ENCODE measurements at places on chromosomes 3 and 15.

DNA sequence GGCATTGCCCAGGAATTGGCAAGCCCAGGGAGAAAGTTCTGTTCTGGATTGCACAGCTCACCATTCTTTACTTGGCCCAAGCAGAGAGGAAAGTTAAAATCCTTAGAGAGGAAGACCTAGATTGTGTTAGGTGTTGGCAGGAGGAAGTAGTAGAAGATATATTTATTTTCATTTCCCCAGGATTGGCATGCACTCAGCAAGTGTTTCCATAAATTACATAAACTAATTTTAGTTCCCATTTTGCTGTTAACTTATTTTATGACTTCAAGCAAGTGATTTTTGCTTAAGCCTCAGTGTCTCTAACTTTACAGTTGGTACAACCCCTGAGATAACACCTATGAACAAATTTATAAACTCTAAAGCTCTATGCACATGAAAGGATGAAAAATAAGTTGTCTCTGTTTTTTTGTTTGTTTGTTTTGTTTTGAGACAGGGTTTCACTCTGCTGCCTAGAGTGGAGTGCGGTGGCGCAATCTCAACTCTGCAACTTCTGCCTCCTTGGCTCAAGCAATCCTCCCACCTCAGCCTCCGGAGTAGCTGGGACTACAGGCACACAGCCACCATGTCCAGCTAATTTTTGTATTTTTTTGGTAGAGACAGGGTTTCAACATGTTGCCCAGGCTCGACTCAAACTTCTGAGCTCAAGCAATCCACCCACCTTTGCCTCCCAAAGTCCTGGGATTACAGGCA lies 31.2 kb upstream of the TOP2B start:
- H3K27ac ChIP-seq = no peak overlapping the region
- no peaks in the 10 kb centered on the region for H3K4me1 ChIP-seq
- H3K27me3 ChIP-seq = no peaks in the 10 kb centered on the region
- H3K36me3 ChIP-seq = no peaks in the 10 kb centered on the region
- no peak overlapping the region for H3K4me3 ChIP-seq
- DNase-seq = no peak

GRCh38 chr15:70339571-70340493 lies 242.1 kb upstream of the TLE3 start:
- H3K27me3 ChIP-seq = no peaks in the 10 kb centered on the region
- H3K4me3 ChIP-seq = no peak overlapping the region
- no peak overlapping the region for H3K27ac ChIP-seq
- no peaks in the 10 kb centered on the region for H3K36me3 ChIP-seq
- no peaks in the 10 kb centered on the region for H3K4me1 ChIP-seq
- DNase-seq = no peak

DNA sequence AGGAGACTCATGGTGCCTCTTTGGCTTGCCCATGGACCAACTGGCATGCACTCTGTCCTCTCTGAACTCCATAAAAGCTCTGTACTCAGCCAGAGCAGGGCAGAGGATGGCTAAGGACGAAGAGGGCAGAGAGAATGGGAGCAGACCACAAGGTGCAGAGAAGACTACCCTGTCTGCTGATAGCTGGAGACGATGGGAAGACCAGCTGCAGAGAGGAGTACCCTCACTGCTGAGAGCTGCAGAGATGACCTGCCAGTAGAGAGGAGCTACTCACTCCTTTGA lies 65.0 kb downstream of the THBS1 start:
- H3K27me3 ChIP-seq = no peaks in the 10 kb centered on the region
- H3K27ac ChIP-seq = no peak overlapping the region
- peaks cover 3% of the 10 kb centered on the region for H3K4me1 ChIP-seq

- H3K4me3 ChIP-seq = no peak overlapping the region
- H3K36me3 ChIP-seq = no peaks in the 10 kb centered on the region
- H3K27ac ChIP-seq = no peak overlapping the region
- H3K4me1 ChIP-seq = peaks cover 7% of the 10 kb centered on the region
- no peaks in the 10 kb centered on the region for H3K27me3 ChIP-seq
Observed at GRCh38 chr3:129424185-129424841, 4.1 kb downstream of the EFCAB12 start.

DNA sequence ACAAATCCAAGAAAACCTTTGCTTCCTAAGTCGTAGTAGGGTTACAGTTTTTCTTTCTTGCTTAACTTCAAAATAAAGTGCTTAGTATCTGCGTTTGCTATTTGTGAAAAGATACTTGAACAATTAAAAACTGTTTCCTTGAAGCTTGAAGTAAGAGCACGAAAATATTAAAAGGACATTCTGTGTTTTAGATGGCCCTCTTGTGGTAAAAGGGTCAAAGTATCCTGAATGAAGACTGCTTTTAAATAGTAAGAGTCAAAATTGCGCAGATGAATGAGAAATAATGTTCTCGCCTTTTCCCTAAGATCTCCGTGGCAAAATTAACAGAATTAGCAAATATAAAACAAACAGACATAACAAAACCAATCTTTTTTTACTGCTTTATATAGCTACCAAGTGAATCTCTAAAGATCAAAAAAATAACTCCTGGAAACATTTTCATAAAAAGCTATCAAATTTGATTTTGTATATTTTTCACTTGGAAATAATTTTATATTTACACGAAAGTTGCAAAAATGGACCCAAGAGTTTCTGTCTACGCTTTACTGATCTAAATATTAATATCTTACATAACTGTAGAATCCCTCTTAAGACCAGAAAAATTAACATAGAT lies 175.4 kb downstream of the MBNL1 start:
- H3K4me1 ChIP-seq = peaks cover 66% of the 10 kb centered on the region
- no peak overlapping the region for H3K4me3 ChIP-seq
- H3K27ac ChIP-seq = no peak overlapping the region
- H3K27me3 ChIP-seq = no peaks in the 10 kb centered on the region

DNA sequence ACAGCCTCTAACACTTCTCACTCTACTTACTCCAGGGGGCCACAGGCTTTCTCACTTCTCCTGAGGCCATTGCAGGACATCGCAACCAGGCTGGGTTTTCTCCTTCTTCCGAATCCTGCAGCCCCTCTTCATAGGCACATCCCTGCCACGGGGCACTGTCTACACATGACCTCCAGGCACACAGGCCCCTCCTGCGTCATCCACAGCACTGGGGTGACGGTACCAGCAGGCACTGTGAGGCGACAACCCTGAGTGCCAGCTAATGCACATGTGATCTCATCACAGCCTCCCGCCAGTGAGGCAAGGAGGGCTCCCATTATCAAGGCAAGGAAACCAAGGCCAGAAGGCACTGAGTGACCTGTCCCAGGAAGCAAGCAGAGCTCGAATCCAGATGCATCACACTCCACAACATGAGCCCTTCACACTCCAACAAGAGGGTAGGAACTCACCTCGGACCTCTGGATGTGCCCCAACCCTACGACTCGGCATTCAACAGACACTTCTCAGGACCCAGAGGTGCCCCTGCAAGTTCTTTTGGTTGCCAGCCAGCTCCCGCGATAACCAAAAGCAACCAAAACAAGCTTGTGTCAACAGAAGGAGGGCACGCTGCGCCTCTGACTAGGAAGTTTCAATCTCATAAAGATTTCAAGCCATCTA lies 16.7 kb downstream of the FAM174B start:
- no peak overlapping the region for H3K4me3 ChIP-seq
- H3K27me3 ChIP-seq = no peaks in the 10 kb centered on the region
- no peaks in the 10 kb centered on the region for H3K4me1 ChIP-seq
- no peak for DNase-seq
- H3K36me3 ChIP-seq = no peaks in the 10 kb centered on the region
- no peak overlapping the region for H3K27ac ChIP-seq

DNA sequence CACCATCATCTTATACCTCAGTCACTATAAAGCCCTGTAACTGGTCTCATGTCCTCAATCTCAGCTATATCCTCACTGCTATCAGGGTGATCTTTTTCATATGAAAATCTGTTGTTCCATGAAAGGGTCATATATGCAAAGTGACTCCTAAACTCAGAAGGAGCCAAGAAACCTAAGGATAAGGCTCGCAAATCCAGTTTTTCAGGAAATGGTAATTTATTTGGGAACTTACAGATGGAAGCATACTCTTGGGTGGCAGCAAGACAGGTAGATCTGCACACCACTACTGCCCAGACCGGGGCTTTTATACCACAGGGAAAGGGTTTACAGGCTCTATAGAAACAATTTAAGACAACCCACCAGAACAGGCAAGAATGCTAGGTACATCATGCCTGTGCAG lies 272.3 kb downstream of the UBE2E2 start:
- H3K27ac ChIP-seq = no peak overlapping the region
- no peaks in the 10 kb centered on the region for H3K4me1 ChIP-seq
- H3K4me3 ChIP-seq = no peak overlapping the region
- H3K36me3 ChIP-seq = no peaks in the 10 kb centered on the region
- no peak for DNase-seq
